ENCODE measurements at places on chromosomes 5 and 9.

DNA sequence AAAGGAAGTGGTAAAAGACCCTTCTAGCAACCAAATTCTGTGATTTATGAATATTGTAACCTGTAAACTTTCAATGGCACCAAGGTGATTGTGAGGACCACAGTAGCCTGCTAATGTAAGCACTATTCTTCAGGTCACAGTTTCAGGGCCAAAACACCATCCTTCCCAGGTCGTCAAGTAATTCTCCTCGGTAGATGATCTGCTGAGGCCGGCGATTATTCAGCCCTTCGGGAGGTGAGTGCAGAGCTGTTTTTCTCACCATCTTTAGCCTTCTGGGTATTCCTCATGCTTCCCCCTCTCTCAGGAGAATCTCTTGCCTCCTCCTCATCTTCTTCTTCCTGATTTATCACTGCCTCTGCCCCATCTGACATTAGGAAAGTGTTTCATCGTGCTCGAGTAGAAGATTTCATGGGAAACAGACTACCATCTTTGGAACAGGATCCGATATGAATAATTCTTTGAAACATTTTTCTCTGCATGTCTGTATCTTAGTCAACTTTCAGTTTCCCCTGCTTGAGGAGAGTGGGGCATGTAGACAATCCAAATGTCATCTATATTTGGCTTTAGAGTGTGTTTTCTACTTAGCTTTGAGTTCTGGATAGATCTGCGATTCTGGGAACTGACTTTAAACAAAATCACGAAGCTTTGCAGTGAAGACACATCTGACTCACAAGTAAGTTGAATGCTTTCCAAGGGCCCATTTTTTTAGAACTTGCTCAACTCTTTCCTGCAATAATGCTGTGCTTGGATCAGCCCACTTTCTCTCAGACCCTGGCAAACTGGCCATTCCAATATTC, 173.9 kb downstream of the AOPEP start:
- no peak for DNase-seq

DNA sequence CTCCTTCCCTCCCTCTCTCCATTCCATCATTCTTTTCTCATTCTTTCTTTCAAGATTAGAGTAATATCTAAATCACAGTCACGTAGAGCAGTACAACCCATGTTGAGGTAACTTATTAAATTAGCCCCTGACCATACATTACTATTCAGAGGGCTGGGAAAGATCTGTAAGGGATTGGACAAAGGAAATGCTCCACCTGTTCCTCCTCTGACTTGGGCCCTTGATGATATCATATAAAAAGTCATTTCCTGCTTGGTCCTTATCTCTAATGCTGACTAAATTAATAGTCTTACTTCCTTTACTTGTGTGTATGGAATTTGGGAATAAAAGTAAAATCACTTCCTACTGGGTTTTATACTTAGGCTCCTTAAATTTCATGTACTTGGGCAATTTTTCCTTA, 40.8 kb downstream of the SNX18 start:
- DNase-seq = no peak

- no peak for DNase-seq
Measured at GRCh38 chr9:96565671-96566497, 53.8 kb downstream of the CDC14B start.

- DNase-seq = no peak
Measured at GRCh38 chr5:80654054-80654390, 430 bp upstream of the MSH3 start.

DNA sequence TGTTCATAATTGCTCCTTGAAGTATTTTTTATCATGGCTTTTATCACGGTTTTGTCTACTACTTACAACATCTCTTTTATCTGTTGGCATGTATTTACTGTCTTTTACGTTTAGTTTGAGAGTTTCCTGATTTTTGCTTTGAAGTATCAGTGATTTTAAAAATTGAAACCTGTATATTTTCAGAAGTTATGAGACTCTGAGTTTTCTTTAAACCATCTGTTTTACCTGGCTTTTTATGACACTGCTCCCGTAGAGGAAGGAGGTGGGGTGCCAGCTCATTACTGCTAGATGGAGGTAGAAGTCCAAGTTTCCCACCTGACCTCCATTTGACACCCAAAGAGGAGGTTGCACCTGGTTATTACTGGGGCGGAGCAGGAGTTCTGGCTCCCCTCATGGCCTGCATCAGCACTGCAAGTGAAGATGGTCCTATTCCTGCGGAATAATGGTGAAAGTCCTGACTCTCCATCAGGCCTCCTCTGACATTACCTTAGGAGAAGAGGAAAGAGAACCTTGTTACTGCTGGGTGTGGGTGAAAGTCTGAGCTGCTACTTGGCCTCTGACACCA, 10.0 kb upstream of the ZNF131 start:
- no peak for DNase-seq

GRCh38 chr5:1405539-1406530, 39.4 kb downstream of the SLC6A3 start:
- no peak for DNase-seq

DNA sequence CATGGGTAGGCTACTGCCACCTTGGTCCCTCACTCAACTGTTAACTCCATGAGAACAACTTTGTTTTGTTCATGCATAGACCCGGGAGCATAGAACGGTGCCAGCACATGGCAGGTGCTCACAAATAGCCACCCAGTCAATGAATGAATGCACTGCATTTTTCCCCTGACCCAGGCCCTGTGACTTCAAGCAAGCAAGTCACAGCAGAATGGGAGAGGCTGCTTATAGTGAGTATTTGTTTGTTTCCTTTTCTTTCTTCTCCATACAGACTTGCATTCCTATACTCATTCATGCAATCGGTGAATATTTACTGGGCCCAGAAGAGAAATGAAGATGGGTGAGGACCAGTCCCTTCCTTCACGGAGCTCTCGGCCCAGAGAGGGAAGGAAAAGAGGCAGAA, 62.0 kb downstream of the SHB start:
- no peak for DNase-seq

DNA sequence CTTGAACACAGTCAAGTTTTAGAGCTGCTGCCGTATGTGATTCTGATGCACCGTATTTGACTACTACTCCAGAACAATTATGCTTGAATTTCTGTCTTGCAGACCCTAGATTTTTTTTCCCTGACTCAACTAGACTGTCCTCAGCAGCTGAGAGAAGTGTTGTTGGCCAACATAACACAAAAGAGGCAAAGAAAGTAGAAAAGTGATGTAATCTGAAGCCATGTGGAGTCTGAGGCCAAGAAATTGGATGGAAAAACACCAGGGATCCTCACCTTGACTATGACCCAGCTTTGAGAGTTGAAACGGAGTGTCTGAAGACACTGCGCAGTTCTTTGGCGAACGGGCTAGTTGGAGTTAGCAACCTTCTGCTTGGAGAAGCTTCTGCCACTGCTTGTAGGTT, 36.3 kb upstream of the FGF1 start:
- no peak for DNase-seq
